Heart left ventricle (tissue), 16 donors: ENCODE measurements at places on chromosomes 1 and 21. TPM values are rescaled to one million over a fixed set of nuclear protein-coding genes. Genes with fewer than 3 reads are reported as not detected.

Gene STPG1
- 5.0 TPM for total RNA-seq

Gene CHI3L1
- 0.27 TPM for total RNA-seq

Gene IFNLR1
- 3.3 TPM for total RNA-seq

Gene MNDA
- 3.3 TPM for total RNA-seq

Gene LCE1D
- not detected for total RNA-seq

Gene PDZK1IP1
- 7.1 TPM for total RNA-seq

Gene SMPDL3B
- total RNA-seq = not detected

Gene EXO1
- not detected for total RNA-seq

Gene CYYR1
- total RNA-seq = 19.4 TPM

Gene KIF26B
- 2.8 TPM for total RNA-seq

Gene DNM3
- 2.3 TPM for total RNA-seq

Gene DYRK3
- total RNA-seq = 21.7 TPM

Gene RAD54L
- 4.0 TPM for total RNA-seq

DNA sequence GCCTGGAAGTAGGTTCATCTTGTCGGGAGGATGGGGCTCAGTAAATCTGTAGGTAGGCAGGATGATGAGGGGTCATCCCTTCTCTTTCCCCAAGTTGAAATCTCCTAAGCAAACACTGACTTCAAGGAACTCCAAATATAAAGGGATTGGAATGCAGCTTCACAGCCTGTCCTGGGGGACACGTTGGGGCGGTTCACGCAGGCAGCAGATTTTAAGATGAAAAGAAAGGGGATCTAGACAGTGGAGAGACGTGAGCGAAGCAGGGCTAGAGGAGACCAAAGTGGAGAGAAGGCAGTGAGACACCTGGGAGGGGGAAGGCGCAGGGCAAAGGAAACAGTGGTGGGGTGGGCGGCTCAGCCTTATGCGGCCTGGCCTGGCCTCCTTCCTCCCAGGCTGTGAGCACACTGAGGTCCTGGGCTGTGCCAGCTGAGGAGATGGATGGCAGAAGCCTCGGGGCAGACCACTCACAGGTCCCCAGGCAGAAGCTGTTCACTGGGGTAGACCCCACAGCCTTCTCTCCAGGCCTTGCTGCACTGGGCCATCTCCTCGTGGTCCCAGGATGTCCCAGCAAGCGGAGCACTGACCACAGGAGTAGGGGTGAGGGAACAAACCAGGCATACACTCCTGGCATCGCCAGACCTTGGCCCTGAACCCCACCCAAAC lies 51.7 kb downstream of the TOR1AIP2 start:
- DNase-seq = no peak

GRCh38 chr1:198373376-198373775 lies 167.1 kb downstream of the ATP6V1G3 start:
- DNase-seq = no peak

DNA sequence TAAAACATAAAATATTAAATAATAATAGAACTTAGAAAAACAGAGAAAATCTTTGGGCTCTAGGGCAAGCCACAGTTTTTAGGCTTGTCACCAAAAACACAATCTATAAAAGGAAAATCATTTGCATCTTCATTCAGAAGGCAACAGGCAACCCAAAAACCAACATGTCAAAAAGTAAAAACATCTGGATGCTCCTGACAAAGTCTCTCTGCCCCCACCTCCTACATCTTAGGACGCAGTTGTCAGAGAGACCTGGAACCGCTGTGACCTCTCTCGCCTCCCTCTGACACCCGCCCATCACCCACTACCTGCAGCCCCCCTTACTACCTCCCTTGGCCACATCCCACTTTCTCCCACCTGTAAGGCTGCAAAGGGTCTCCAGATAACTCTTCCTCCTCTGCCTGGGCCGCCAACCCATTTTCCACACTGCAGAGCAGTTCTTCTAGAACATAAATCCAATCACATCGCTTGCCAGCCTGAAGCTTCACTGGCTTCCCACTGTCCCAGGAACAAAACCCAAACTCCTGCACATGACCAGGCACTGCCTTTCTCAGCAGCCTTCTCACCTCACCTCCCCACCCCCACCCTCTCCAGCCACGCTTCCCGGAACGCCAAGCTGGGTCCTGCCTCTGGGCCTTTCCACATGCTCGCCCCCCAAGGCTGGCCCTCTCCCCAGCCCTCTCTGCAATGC lies 14.7 kb downstream of the PRDM15 start:
- DNase-seq = no peak

- DNase-seq = no peak
Observed at GRCh38 chr1:90046635-90047034, 51.7 kb downstream of the ZNF326 start.

DNA sequence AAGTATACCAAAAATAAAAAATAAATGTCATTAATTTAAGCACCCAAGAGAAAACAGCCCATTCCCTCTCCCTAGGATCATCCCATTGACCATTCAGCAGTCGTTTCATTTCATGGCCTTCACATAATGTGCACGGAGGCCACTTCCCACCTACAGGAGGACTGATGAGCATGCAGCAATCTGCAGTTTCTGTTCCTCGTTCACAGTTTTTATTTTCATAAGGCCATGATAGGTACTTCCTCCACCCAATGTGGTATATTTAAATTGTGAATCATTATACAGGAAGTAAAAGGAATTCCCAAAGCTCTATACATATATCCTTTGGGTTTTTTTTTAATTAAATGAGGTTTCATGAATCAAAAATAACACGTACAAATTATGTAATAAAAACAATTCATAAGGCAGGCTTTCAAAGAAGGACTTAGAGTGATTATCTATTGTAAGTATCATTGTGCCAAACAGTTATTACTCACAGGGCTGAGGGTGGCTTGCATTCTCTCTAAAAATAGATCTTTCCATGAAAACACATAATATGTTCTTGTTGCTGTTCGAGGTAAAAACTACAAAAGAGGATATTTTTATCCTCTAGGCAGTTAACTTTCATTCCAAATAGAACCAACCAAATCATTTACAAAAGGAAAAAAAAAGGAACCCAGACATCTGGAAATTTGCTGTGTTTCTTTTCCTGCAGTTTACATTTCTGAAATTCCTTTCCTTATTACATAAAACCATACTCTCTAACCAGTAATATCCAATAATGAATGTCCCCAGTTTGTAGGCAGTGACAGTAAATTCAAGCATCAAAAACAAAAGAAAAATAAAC lies 27.5 kb upstream of the SLC44A3 start:
- DNase-seq = no peak

DNA sequence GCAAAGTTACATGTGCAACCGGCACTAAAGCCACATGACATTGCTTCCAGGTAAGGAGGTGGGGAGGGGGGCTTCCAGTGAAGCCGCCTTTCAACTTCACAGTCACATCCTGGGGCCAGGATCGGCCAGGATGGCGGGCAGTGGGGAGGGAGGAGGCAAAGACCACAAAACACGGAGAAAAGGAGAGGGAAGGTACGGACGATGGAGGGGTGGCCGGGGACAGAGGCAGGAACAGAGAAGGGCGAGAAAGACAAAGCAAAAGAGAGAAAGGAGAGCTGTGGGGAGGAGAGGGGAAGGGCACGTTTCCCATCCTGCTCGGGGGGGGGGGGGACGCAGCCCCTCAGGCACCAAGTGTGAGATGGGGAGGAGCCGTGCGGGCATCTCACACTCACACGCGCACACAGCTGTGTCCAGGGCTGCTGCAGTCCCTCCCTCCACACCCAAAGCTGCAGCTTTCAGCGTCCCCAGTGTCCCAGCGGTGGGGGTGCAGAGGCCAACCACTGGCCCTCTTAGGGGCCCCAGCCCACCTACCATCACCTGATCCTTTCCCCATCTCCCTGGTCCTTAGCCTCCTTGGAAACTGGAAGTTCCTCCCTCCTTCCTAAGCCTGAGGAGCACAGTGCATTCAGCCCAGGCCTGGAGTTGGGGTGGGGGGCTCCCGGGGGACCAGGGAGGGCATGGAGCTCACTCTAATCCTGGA lies 2.4 kb downstream of the SH2D5 start:
- DNase-seq = no peak

- DNase-seq = no peak
Observed at GRCh38 chr1:236084386-236084730, 19.5 kb upstream of the NID1 start.

GRCh38 chr1:245348626-245349025 lies 193.8 kb downstream of the KIF26B start:
- DNase-seq = no peak

DNA sequence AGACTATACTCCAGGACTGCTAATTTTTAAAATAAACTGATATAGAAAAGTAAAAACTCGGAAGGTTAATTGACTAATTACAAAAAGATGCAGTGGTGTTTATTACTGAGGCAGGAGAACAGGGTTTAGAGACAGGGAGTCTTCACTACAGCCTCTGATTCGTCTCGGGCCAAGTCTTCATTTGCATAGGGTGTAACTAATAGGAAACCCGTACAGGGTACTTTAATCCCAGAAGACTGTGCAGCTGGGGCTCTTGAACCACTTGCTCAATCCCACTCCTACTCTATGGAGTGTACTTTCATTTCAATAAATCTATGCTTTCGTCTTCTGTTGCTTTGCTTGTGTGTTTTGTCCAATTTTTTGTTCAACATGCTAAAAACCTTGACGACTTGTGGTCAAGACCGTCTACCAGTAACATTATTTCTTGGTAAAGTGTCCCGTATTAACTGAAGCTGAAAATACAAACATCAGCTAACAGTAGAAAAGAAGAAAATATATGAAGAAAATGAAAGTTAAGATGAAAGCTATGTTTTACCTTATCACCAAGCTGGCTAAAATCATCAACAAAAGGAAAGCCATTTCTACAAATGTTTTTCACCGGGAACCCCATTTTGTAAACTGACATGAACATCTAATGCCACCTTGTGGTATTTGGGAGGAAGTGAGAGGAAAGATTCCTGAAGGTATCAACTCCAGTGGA lies 8.0 kb downstream of the SDHB start:
- no peak for DNase-seq

- no peak for DNase-seq
Observed at GRCh38 chr1:162046921-162047320, 22.6 kb upstream of the NOS1AP start.

- no peak for DNase-seq
Observed at GRCh38 chr1:221458447-221459156, 283.3 kb downstream of the DUSP10 start.

GRCh38 chr1:54989473-54989872 lies 9.0 kb downstream of the TMEM61 start:
- DNase-seq = no peak

DNA sequence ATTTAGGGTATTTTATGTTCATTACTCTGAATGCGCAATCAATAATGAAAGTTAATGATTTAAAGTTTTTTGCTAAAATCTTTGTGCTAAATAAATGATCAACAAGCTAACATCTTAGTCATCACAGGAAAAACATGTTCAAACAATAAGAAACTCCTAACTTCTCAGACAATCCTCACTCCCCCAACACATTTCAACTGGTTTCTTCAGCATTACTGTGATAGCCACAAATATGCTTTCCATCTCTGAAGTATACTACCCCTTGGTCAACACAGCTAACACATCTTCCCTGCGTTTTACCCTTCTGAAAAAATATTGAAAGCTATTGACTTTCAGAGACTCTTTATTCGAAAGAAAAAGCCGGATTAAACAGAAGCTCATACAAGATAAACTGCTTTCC lies 85.8 kb downstream of the ZNF644 start:
- no peak for DNase-seq

DNA sequence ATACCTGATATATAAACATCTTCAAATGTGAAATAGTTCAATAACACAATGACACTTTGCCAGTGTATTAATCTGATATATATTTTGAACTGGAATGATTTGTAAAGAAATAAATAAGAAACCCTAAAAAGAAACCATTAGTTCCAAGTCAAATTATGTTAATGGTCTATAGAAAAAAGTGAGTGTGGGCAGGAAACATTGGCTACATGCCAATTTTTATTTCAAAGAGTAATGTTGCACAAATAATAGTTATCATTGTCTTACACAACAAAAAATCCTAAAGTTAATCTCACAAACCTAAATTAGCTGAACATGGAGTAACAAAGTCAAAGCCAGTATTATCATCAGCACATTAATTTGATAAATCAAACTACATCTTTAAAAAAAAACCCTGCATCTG lies 37.9 kb upstream of the BATF3 start:
- no peak for DNase-seq

GRCh38 chr1:78424720-78425119 lies 66.1 kb upstream of the PTGFR start:
- no peak for DNase-seq

- DNase-seq = no peak
Observed at GRCh38 chr1:90713741-90714509, 3.2 kb downstream of the BARHL2 start.

DNA sequence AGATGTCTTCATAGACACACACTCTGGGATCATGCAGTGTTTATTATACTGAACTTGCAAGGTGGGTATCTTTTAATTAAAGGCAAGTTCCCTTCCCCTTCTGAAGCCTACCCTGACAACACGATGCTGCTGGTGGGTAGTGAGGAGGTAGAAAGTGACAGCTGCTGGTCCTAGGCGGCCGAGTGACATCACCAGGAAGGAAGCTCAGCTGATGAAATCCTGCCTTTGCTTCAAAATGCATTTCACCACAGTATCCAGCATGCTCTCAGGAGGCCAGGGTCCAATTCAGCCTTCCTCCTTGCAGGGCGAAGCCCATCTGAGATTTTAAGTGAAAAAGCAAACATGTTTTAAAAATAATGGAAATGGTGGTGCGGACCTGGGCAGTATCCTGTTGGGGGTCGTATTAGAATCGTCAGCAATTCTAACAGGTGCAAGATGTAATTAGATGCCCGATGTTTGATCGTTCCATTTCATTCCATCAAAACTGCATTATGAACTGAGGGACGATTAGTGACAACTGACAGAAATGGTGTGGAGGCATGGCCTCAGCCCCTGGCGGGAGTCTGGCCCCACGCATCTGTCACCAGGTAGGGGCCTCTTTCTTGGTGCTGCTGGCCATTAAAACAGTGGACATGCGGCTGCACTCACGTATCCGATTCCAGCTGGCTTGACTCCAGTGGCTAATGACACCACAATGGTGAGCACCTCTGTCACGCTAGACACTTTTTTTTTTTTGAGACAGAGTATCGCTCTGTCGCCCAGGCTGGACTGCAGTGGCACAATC lies 324.8 kb upstream of the C1orf174 start:
- DNase-seq = no peak

- DNase-seq = no peak
Observed at GRCh38 chr1:187942986-187943385, 1114.2 kb downstream of the PLA2G4A start.

DNA sequence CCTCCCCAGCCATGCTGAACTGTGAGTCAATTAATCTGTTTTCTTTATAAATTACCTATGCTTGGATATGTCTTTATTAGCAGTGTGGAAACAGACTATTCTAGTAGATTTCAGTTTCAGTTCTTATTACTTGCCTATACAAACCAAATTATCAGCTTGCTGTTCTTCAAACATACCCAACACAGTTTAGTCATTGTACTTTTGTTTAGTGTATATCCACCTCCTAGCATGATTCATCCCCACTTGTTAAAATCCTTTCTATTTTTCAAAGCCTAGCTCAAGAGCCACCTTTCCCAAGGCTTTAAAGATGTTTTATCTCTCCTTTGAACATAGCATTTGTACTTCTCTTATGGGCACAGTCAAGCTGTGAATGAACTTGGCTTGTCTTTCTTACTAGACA lies 195.6 kb upstream of the ZRANB2 start:
- no peak for DNase-seq
